Stimulated activated CD4-positive, alpha-beta T cell treated with anti-CD3 and anti-CD28 coated beads, TNF-alpha, amount 100 ng/mL, for 24 hours (primary cell): ENCODE measurements at places on chromosomes 6 and 20.

GRCh38 chr6:14984519-14984853 is 261.4 kb upstream of the JARID2 start:
- no peak for DNase-seq

- DNase-seq: no peak
Measured at GRCh38 chr20:2952766-2953165, 79.5 kb downstream of the PTPRA start.

DNA sequence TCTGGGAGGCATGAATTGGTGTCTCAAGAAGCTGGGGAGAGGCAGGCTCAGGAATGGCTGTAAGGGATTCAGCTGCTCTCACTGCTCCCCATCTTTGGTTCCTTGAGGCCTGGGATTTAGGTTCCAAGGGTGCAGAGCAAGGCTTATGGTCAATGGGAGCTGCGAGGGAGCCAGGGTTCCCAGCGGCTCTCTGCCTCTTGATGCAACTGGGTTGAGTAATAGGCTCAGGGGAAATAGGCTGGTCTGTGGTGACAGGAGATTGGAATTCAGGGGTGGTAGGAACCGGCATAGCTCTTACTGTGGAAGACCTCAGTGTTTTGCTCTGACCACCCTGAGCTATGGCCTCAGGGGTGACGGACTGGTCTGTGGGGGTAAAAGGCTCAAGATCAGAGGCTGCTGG is 13.0 kb upstream of the NRM start:
- no peak for DNase-seq

GRCh38 chr6:113049190-113049589 is 702.1 kb downstream of the RFPL4B start:
- DNase-seq: no peak

- DNase-seq: no peak
Measured at GRCh38 chr6:4018924-4019236, 60.1 kb downstream of the FAM217A start.

GRCh38 chr6:107116328-107116892 is 1.1 kb upstream of the BEND3 start:
- no peak for DNase-seq

DNA sequence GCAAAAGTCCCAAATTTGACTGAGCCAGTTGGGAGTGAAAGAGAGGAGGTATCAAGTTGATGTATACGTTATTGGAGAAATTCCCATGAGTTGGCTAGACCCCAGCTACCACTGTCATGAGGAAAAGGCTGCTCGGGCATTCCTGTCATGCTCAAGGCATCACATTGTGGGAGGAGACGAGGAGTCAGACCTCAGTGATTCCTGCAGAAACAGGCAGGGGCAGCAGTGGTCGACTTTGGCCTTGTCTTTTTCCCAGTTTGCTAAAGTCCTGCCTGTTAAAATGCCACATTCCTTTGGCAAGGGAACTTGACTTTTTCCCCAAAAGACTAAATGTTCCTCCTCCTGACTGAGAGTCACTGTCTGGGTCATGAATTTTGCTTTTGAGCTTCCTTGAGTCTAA is 295.5 kb upstream of the HS3ST5 start:
- DNase-seq: no peak

GRCh38 chr20:8837396-8837795 is 231.5 kb upstream of the PLCB4 start:
- no peak for DNase-seq

DNA sequence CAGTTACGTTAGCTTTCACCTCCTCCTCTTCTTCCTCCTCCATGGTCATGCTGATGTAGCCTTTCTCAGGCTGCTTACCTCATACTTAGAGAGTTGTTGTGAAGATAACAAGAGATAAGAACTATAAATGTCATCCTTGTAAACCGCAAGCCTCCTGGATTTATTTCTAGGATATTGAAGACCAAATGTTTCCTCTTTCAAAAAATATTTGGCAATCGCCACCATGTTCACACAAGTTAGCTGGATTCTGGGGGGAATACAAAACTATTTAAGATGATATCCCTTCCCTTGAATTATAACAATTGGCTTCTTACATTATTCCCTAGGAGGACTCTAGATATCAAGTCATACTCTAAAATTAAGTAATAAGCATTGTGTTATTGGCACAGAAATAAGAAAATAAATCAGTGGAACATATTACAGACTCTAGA is 99.8 kb upstream of the PLEKHG1 start:
- no peak for DNase-seq

DNA sequence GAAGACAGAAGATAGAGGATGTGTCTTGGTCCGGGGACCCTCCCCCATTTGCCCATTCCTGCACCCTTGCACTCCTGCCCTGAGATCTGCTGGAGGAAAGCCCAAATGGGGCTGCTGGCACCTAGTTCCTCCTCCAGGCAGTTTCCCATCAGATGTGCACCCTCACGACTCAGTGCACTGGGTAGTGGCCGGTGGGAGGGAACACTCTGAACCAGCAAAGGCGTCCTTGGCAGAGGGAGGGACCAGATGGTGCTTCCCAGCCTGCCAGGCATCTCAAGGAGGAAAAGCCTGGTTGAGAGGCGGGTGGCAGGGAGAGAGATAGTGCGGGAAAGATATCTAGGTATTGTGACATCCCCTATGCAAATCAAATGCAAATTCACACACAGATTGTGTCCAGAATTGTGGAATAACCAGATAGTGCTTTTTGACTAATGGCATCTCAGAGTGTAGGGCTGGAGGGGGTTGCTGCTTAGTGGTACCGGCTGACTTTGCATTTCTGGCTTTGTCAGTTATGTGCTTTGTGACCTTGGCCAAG is 19.5 kb downstream of the TMEM151B start:
- no peak for DNase-seq

DNA sequence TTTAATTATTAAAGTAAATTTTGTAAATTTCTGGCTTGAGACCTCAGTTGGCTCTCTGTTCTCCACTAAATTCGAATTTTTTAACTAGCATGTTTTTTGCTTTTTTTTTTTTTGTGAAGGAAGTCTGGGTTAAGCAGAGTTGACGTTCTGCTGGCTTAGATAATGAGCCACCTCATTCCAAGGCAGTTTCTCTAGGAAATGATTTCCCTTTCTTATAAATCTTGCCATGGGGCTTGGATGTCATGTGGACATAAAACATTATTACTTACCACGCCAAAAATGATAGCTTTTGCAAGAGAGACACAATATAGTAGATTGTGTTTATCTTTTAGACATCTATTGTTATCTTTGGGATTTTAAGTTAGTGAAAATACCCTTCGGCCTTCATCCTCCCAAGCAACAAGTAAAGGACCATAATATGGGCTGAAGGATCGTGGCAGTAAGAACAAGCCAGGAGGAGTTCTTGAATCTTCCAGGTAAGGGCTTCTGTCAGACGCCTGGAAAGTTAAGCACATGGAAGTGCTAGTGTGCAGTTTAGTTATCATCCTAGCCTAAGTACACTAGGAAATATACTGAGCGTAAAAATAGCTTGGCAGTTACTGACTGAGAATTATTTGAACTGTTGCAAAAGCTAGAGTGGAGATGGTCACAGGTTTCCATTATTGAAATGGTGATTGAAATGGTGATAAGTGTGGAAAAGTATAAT is 30.7 kb downstream of the ADGRG6 start:
- DNase-seq: no peak

GRCh38 chr6:23013776-23014175 is 444.4 kb downstream of the HDGFL1 start:
- DNase-seq: no peak

DNA sequence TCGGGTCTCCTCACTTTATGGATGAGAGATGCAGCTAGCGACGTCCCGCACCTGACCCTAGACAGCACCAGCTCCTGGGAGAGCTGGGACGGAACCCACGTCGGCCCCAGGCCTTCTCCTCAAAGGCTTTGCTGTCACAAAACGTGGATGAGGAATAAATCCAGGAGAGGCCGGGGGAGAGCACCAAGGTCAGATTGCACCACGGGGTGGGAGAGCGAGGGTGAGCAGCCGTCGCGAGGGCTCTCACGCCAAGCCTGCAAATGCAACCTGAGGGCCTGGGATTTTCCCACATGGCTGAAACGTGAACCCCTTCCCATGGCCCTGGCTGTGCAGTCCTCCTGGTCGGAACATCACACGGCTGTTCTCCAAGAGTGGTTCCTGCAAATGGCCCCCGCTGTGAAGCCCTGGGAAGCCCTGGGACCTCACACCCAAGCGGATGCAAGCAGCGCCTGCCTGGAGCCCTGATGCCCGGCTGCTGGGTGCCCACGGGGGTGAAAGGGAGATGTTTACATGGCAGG is 45.3 kb downstream of the DLL1 start:
- DNase-seq: no peak

- DNase-seq: no peak
Measured at GRCh38 chr6:17995414-17995813, 8.0 kb upstream of the KIF13A start.

DNA sequence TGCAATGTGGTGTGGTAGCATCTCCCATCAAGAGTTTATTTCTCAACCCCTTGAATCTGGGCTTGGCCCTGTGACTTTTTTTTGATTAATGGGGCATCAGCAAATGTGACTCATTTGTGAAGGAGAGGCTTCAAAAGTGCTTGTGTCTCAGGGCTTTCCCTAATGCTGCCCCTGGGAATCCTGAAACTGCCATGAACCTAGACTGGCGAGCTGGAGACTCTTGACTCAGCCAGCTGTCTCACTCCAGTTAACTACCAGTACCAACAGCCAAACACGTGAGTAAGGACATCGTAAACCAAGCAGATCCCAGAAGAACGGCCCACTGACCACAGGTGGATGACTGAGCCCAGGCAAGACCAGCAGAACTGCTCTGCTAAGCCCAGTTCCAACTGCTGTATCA is 72.8 kb upstream of the ADTRP start:
- no peak for DNase-seq

- DNase-seq: no peak
Measured at GRCh38 chr6:6688951-6689350, 100.4 kb downstream of the LY86 start.

- no peak for DNase-seq
Measured at GRCh38 chr20:39849664-39850063, 839.4 kb downstream of the MAFB start.

DNA sequence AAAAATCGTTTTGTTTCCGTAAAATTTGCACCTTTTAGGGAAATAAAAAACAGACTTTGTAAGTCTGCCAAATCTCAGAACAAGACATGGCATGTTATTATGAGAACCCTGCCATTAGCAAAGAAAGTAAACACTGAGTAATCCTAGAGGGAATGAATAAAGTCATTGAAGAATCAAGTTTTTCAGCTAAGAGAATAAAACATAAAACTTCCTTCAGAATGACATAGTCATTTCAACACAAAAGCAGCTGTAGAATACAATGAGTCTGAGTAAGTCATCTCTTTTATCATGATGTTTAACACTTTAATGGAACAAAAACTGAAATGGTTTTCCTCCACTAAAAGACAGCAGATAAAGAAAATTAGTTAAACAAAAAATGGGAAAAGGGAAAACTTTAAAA is 10.3 kb upstream of the DST start:
- DNase-seq: no peak

- no peak for DNase-seq
Measured at GRCh38 chr20:35985806-35986205, 17.4 kb downstream of the CNBD2 start.

DNA sequence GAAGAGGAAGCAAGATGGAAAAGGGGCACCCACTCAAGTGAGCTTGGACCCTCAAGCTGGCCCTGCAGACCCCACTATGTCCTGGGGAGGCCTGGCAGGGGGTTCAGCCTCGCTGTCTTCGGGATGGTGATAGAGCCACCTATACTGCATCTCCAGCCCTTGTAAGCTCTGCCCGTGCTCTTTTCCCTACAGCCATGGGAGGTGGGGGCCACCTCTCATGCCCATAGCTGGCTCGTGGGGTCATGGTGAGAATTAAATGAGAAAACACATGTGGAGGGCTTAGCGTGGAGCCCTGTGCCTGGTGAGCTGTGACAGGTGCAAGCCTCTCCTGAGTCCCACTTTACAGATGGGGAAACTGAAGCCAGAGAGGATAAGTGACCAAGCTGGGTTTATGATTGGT is 27.7 kb downstream of the PCK1 start:
- DNase-seq: no peak

DNA sequence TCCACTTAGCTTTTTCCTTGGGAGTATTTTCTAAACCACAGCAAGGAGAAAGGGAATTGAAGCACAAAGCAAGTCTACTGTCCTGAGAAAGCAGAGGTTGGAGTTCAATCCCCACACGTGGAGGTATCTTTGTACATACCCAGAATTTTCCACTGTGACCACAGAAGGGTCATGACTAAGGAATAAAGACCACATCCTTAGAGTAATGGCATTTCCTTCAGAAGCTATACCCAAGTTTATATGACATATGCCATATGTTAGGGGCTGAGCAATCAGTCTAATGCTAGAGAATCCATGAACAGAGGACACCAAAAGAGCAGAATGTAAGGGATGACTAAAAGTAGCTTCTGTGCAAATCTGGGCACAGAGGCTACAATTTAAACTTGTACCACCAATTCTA is 46.4 kb downstream of the ATG5 start:
- no peak for DNase-seq

- DNase-seq: peak; percentile 46
Measured at GRCh38 chr6:33620856-33621710, at the start of gene ITPR3. ITPR3 (plus strand) TSS chr6:33621322; CDS start chr6:33621603, 281 bp downstream.

DNA sequence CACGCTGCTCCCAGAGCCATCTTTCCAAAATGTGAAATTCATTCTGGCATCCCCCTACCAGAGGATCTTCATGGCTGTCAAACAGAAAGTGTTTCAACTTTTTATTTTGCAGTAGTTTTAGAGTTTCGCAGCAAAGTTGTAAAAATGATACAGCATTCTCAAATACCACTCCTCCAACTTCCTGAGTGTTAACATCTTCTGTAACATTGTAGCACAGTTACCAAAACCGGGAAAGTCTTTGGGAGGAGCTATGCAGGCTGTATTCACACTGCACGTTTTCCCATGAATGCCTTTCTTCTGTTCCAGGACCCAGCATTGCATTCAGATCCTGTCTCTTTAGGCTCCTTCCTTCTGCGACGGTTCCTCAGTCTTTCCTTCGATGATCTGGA is 30.1 kb downstream of the CDYL start:
- no peak for DNase-seq

- no peak for DNase-seq
Measured at GRCh38 chr20:12458241-12458640, 540.5 kb downstream of the BTBD3 start.

- DNase-seq: no peak
Measured at GRCh38 chr20:11502061-11502460, 415.6 kb upstream of the BTBD3 start.

DNA sequence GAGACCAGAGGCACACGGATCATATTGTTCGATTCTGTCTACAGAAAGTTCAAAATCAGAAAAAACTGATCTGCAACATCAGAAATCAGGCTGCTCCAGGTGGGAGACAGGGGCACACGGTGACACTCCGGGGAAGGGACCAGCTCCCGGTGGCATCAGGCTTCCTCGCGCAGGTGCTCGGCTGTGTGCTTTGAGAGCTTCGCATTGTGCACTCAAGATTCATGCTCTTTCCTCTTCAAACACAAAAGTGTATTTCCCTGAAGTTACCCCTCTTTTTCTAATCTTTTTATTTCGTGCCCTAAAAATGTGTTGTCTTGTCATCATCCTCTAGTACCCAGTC is 108.1 kb downstream of the DLL1 start:
- DNase-seq: no peak
